Right hindlimb (tissue), 1 donor: ENCODE measurements at places on chromosomes 5 and 9.

DNA sequence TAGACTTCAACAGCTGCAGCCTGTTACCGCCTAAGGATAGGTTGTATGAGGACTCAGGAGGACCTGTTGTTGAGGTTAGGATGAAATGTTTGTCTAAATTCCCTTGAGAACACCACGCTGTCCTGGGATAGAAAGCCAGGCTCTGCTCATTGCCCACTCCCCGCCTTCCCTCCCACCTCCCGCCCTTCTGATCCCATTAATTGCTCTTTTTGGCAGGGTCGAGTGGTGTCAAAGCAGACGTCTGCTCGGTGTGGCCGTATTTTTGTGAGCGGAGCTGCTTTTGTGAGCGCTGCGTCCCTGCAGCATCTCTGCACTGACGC lies 62.3 kb downstream of the SPATA31C2 start:
- no peak for DNase-seq

GRCh38 chr5:43007246-43007910 lies 32.7 kb downstream of the ANXA2R start:
- peak; percentile 82 for DNase-seq

DNA sequence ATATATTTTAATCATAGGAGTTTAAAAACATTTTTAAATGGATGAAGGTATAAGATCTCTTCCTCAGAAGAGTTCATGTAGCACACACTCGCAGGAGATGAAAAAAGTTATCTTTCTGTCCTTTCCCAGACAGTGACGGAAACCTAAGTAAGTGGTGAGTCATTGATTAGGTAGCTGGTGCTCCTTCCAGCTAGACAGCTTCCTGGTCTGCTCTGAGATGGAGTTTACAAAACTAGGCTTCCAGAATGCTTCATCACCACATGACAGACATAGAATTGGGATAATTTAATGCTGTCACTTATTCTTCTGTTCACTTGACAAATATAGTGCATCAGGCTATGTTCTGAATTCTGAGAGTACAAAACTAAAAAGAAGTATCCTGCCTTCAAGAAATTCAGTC lies 2393.0 kb upstream of the C9orf72 start:
- no peak for DNase-seq

DNA sequence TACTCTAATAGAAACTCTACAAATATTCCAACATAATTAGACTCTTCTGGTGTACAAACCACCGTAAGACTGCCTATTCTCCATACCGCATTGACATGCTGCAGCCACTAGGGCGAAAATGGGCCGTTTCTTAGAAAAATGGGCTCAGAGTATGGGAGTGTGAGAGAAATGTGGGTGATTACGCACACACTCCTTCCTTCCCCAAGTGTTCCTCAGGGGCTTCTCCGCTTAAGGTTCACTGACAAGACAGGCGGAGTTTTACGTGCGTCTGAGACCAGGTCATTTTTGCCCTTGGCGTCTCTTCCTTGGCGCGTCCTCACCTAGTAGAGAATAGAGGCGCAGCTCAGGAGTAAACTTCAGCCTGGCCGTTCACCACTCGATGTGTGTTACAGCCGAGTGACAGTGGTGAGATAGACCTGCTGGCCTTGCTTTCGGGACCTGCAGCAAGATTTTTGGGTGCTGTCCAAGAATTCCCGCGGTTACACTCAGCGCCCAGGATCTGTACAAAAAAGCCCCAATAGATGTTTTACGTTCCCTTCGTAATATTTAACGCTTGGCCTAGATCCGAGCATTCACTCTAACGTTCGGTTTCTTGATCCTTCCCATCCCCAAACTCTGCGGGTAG lies 1.8 kb upstream of the NTRK2 start:
- DNase-seq = peak; percentile 63

DNA sequence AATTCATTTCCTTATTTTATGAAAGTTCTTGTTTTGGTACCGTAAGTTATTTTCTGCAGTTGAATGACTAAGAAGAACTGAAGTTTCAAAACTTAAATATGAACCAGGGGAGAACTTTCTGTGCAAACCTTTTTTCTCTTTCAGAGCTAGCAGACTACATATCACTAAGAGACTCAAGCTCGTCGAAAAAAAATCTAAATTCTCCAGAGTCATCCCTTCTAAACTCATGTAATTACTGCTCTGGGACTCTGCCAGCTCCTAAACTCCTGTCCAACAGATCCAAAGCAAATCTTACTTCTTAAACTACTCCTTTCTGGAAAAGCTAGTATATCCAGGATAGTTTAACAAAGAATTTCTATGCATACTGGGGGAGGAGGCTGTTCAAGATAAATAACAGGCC lies 87.0 kb upstream of the NR5A1 start:
- no peak for DNase-seq

GRCh38 chr9:136036050-136036449 lies 59.0 kb downstream of the NACC2 start:
- no peak for DNase-seq

DNA sequence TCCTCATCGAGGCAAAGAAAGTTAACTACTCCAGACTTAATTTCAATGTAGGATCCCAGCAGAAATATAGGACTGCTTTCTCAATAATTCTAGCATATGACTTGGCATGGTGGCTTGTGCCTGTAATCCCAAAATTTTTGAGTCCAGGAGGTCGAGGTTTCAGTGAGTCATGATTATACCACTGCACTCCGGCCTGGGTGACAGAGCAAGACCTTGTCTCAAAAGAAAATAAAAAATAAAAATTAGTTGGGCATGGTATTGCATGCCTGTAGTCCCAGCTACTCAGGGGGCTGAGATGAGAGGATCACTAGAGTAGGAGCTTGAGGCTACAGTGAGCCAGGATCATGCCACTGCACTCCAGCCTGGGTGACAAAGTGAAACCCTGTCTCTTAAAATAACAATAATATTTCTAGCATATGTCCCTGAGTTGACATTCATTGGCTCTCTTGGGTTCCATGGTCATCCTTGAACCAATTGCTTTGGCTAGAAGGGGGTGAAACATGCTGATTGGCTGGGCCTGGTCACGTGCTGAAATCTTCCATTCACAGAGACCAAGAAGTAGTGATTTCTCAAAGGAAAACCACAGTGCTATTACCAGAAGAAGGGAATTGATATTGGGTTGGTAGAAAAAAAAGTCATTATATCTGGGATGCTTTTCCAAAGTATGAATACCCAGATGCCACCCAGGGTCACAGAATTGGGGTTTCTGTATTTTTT lies 31.6 kb upstream of the GARNL3 start:
- no peak for DNase-seq

DNA sequence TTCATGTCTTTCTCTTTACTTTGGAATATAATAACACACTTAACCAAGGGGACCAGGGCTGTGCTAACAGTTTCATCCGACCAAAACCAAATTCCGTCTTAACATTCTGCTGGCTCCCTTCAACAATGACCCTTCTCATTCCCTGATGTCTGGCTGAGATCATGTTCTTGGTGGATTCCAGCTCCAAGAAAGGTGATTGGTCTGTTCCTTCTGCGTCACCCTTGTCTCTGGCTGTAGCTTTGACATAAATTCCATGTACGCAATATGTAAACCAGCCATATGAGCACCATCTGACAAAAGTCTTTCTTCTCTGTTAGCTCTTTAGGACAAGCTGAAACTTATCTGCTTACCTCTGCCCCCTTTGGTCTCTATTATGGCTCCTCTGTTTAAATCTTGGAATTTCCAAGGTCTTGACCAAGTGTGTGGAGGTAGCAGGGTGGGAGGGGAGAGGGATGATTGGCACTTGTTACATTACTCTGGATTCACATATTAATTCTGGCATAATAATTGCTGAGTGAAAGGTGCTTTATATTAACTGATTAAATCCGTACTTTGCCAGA lies 45.7 kb upstream of the HSD17B4 start:
- no peak for DNase-seq

- DNase-seq = no peak
Observed at GRCh38 chr9:123232332-123232731, 36.1 kb downstream of the STRBP start.

DNA sequence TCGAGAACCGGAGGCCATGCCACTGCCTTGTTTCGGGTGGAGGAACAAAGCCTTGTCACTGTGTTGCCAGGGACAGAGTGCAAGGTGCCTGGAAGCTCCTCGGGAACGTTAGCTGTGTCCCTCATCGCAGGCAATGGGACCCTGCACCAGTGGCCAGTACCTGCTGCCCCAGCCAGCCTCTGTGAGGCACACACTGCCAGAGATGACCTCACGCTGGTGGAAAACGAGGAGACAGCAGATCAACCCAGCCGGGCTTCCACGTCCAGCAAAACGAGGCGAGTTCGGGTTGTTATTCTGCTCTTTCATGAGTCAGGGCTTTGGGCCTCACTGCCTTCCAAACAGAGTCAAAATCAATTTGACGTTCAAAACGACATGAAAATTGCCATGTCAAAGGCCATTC lies 104.1 kb downstream of the ADAMTS2 start:
- DNase-seq = no peak

DNA sequence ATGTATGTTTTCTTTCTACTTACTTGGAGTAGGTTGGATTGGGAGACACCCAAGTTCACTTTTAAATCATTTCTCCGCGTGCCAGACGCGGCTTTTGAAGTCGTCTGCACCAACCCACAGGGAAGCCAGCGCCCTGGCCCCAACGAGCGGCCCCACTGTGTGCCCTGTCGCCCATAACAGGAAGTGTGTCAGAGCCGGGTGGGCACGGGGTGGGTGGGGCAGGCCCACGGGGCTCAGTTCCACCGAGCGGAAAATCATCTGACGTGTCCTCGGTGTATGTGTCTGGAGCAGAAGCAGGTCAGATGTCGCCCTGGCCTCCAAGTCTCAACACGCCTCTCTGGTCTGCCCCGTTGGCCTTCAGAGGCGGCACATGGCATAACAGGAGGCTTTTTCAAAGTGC lies 22.7 kb upstream of the SMIM23 start:
- peak; percentile 59 for DNase-seq

GRCh38 chr9:7298123-7298522 lies 501.5 kb downstream of the DMAC1 start:
- DNase-seq = no peak

- no peak for DNase-seq
Observed at GRCh38 chr5:68176802-68177479, 38.6 kb upstream of the PIK3R1 start.

- no peak for DNase-seq
Observed at GRCh38 chr5:119333421-119333851, 22.4 kb upstream of the TNFAIP8 start.

- peak; percentile 84 for DNase-seq
Observed at GRCh38 chr5:172455511-172456061, 1.3 kb upstream of the SH3PXD2B start.

DNA sequence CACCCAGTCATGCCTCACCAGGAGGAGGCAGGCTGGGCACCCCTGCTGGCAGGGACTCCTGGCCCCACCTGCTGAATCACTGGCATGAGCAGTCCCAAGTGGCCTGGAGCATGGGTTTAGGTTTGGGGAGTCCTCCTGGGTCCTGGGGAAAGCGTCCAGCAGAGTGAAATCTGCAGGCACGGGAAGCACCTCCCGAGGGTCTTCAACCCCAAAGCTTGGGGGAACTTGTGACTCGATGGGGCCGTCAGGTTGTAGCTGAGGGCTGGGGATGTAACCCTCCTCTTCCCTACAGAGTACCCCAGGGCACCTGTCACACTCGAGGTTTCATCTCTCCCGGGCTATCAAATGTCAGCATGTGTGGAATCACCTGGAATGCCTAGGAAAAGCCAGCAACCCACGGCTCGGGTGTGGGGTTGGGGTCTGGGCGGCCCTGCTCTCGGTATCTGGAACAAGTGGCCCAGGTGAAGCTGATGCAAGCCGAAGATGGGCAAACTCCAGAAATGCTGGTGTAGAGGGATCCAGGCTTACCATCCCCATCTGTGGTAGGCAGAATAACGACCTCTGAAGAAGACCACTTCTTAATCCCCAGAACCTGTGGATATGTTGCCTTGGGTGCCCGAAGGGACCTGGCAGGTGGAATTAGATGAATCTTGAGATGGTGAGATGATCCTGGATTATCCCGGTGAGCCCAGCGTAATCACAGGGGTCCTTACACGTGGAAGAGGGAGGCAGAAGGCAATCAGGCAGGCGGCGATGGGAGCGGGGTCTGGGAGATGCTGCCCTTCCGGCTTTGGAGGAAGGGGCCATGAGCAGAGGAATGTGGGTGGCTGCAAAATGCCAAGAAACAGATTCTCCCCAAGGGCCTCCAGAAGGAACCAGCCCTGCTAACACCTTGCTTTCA lies 6.1 kb upstream of the RASGEF1C start:
- DNase-seq = no peak

DNA sequence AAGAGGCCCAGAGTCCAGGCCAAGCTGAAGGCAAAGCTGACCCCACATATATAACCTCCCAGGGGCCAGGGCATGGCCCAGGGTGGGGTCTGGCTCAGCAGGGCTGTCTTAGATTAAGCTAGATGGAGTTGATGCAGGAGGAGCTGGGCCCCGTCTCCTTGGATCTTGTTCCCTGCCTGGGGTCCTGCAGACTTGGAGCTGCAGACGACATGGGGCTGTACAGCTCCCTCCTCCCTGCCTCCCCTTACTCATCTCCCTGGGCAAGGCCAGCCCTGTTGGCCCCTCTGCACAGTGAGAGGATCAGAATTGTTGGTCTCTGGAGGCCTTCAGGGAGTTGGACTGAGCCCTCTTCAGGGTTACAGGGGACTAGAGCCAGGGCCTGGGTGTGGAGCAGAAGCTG lies 134.9 kb downstream of the RGS3 start:
- DNase-seq = no peak
